Activated CD8-positive, alpha-beta memory T cell treated with anti-CD3 and anti-CD28 coated beads for 4 hours (primary cell): ENCODE measurements at places on chromosomes 3 and 15.

DNA sequence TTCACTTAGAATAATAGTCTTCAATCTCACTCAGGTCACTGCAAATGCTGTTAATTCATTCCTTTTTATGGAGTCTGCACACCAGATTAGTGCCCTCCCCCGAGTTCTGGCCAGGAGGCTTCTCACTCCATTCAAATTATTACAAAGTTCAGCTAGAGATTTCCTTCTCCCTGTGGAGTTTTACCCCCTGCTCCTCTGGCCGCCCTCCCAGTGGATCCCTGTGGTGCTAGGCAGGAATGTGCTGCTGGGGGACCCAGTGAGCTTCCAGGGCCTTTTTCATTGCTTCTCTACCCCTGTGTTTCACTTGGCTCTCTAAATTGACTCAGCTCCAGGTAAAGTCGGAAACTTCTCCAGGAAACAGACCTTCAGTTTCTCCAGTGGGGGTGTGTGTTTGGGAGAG, 42.7 kb upstream of the CD200R1L start:
- DNase-seq: no peak

- DNase-seq: no peak
These were observed 165.0 kb upstream of the TLE3 start for GRCh38 chr15:70262591-70263274.

DNA sequence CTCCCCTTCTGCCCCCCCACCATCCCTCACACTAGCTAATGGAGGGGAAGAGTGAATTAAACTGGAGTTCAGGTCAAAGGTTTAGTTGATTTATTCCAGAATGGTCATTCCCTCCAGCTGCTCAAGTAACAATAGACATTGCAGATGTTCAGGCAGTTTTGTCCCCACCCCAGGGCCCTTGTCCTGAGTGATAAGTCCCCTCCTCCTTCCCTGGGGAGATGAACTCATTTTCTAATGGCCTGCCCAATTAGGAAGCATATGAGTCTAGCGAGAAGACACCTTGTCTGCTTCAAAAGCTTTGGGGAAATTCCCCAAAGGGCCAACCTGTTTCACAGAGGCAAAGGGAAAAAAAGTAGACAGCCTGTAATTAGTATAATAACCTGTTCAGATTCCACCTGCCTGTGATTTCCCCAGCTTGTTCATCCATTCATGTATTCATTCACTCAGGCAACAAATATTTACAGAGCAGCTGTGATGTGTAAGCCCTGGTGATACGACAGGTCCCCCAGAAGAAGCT, 165.3 kb downstream of the SHQ1 start:
- no peak for DNase-seq

GRCh38 chr3:187610981-187611511, 59.1 kb downstream of the SST start:
- DNase-seq: no peak

- DNase-seq: no peak
These were observed 63.5 kb upstream of the SLC6A1 start for GRCh38 chr3:10928961-10929471.

DNA sequence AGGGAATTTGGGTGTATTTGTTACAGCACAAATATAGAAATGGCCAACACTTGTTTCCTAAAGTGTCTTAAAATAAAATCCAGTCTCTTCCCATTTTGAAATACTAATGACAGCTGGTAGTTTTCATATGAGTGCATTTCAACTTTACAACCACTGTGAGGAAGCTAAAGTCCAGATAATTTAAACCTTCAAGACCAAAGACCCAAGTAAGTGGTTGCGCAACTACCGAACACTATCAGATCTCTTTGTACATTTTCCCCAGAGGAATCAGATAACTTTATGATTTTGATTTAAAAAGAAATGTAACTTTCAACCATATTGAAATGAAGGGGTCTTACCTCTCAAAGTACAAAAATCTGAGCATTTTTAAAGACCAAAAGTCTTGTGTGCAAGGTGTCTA, 14.3 kb downstream of the BCL2L10 start:
- DNase-seq: no peak

DNA sequence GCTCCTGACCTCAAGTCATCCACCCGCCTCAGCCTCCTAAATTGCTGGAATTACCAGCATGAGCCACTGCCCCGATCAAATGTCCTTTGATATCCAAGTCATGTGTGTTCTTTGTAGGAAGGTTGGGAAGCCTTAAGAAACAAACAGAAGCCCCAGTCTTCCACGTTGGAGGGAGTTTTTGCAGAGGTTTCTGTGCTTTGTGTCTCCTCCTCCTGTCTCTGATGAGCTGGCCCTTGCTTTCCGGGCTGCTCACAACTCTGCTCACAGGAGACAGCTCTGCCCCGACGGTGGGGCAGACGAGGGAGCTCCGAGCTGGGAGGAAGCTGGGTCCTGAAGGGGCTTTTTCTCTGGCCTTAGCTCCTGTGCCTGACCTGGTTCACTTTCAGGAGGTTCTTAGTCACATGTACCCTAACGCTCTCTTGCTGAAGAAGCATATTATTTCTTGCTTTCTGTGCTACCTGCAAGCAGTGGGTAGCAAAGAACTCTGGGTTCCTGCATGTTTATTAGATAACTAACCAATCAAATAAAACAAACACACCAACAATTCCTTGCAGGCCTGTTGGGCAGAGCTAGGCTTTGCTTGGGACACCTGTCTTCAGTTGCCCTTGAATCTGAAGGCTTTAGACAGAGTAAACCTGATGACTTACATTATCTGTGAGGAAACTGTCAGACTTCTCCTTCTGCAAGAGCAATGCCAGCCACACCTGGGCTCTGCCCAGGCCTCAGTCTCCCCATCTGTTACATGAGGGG, 52.6 kb upstream of the SMAD6 start:
- DNase-seq: no peak

GRCh38 chr3:1855841-1856240, 242.8 kb upstream of the CNTN4 start:
- no peak for DNase-seq

DNA sequence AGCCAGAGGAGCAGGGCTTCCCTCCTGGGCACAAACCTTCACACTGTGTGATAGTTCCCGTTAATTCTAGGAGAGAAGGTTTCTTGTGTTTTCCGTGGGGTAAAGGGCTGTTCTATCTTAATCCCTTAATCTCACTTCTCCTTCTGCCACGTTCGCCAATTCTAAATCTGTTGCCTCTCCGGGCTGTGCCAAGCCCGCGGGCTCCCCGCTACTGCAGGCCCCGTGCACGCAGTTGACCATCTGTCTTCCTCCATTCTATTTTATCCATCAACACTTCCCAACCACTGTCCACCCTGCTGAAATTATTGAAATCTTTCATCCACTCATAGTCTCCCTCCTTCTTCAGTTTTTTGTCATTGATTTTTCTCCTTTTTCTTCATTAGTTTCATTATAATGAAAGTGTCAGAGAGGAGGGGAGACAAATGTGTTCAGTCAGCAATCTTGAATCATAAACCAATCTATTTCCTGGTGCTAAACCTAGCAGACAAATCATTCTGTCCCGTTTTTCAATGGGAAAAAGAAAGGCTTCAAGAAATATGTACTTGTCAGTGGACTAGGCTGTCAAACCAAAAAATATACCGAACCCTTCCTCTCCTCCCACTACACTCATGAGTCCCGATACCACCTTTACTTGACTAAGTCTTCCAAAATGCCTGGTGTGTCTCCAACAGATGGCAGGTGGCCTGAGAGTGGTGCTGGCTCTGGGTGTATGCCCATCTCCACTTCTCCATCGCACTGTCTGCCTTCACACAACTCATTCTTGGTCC, 39.6 kb downstream of the SLCO2A1 start:
- no peak for DNase-seq

- no peak for DNase-seq
These were observed 29.0 kb downstream of the ACSBG1 start for GRCh38 chr15:78205337-78205736.

DNA sequence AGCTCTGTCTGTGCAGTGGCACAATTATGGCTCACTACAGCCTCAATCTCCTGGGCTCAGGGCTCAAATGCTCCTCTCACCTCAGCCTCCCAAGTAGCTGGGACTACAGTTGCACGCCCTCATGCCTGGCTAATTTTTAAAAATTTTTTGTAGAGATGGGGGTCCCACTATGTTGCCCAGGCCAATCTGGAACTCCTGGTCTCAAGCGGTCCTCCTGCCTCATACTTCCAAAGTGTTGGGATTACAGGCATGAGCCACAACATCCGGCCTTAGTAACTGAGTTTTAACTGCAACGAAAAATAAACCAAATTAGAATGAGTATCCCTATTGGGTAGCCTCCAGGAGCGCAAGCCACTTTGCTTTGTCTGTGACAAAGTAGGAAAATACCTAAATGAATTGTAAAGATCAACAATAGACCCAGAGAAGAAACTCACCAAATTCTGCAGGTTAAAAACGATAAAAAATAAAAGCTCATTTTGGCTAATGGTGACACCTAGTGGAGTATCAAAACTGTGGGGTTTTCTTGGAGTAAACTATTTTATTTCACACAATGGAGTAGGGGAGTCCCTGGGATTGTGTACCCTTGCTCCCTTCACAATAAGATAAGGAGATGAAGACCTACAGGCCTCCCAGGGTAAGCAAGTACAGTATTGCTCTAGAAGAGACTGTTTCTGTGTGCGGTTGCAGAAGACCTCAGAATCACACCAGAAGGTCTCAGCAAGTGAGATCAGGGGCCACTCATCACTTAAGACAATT, 21.0 kb upstream of the CA12 start:
- DNase-seq: no peak

DNA sequence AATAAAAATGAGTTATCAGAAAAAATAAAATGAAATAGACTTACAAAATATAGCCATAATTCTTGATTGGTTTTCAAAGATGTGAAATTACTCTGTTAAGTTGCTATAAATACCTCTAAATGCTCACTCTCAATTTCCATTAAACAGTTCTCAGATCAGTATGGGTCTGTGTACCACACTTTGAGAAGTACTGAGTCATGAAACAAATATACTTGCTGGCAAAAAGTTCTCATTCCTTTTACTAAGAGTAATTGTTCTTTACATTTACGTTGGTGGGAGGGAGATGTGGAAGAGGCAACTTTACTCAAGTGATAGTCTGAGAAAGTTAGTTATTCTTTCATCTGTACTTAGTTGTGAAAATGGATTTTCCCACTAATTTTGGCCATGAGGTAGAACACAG, 96.3 kb downstream of the ZNF385D start:
- DNase-seq: no peak

DNA sequence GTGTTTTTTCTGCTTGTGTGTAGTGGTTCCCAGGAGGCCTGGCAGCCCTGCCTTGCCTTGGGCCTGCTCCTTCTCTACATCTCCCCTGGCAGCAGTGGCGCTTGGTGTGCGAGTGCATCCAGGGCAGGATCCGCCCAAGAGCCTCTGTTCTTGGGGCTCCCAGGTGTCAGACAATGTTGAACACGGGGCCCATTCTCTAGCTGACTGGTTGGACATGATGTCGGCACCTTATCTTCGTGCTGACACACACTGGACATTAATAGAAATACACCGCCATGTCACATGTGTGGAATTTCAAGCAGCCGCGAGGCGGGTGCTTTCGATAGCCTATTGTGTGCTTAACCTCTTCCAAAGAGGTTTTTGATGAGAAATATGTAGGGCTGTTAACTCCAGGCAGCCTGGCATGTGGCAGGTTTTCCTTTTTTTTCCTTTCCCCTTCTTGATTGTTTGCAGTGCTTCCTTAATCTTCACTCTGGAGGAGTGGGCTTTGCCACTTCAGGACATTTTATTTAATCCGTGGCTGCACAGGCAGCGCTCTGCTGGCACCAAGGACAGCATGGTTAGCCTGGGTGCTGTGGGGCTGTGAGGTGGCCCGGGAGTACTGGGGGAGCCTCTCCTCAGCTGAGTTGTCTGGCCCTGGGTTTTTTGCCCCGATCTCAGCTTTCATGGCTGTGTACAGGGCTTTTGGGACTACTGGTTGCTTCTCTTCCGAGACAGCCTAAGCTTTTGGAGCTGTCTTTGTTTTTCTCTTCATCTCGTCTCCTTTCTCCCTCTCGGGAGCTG, 42.5 kb downstream of the CHCHD6 start:
- no peak for DNase-seq

DNA sequence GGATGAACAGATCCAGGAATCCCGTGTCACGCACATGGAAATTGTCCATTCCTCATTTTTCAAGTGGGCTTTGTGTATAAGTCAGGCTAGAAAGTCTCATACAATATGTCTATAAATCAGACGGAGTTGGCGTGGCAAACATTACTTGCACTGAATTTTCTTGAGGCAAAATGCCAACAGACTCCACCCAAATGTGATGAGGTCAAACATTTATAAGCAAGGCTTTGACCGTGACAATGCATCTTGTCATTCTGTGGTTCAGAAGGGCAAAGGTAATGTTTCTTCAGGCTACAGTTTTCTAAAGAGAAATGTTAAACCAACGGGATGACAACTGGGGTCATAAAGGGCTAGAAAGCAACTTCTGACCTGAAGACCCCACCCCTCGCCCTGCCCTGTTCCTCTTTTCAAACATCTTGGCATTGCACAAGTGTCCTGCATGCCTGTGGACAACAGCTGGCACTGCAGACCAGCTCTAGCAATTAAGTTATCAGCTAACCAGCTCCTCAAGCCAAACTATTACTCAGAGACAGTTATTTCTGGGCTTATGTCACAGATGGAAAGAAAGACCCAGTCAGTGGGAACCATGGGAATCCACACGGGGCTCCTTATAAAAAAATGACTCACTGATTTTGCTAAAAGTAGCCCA, 36.5 kb upstream of the SPTBN5 start:
- no peak for DNase-seq

GRCh38 chr3:192092388-192093005, 631.5 kb downstream of the PYDC2 start:
- DNase-seq: no peak

- DNase-seq: no peak
These were observed 54.0 kb upstream of the DLG1 start for GRCh38 chr3:197352382-197352781.

DNA sequence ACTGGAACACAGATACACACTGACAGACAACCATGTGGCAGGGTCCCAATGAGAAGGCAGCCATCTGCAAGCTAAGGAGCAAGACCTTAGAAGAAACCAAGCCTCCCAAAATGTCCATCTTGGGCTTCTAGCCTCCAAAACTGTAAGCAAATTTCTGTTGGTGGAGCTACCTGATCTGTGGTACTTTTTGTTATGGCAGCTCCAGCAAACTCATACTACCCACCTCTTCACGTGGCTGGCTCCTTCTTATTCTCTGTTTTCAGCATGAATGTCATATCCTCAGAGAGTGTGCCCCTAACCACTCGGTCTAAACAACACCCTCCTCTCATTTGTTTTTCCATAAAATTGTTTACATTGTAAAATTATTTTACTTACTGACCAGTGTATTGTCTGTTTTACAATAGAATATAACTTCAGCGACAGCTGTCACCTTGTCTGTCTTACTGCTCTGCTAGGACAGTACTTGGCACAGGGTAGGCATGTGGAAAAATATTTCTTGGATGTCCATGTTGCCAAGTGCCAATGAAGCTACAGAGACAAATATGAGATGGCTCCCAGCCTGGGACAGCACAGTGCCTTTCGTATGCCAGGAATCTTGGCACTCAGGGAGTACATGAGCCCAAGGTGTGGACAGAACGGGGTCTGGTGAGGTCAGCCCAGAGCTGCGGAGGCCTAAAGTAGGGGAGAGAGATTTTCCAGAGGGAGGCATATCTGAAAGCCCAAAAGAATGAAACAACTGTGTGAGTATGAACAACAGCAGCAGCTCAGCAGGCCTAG, 17.4 kb upstream of the SLC25A36 start:
- DNase-seq: no peak

GRCh38 chr3:168958466-168958865, 705.0 kb downstream of the MECOM start:
- DNase-seq: no peak
